Activated gamma-delta T cell (primary cell): ENCODE measurements at places on chromosomes 6 and 20.

GRCh38 chr6:9612489-9612888 is 802.4 kb downstream of the TFAP2A start:
- DNase-seq, result no peak

DNA sequence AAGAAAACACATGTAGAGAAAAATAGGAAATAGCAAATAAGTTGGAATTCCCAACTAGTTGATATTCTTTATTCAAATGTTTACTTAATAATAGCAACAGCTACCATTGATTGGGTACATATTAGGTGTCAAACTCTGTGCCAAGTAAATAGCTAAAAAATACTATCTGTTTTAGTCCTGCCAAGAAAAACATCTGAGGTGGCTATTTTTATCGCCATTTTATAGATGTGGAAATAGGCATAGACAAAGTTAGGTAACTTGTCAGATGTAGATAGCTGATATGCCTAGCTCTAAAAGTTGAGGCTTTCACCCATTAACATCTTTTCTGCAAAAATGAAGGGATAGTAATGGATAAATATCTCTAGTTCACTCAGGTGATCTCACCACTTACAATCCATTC is 549.2 kb upstream of the ID4 start:
- no peak for DNase-seq

GRCh38 chr6:130134582-130134981 is 88.2 kb downstream of the SAMD3 start:
- no peak for DNase-seq

- DNase-seq, result no peak
Measured at GRCh38 chr6:89027756-89028155, 52.8 kb upstream of the PNRC1 start.

GRCh38 chr6:136890986-136891385 is 31.1 kb upstream of the SLC35D3 start:
- no peak for DNase-seq

DNA sequence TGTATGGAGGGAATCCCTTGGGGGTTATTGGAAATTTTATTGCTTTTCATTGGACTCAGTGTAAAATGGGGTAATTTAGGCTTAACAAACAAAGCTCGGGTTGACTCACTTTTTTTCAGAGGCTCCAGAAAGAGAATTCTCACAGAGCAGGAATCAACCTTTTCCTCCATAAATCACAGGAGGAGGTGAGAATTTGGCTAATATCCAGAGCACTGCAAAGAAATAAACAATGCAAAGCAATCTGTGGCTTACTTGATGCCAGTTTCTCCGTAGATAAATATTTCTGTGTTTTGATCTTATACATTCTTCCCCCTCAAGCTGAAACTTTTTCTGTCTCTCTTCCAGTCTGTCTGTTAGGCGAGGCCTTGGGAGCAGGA is 176.6 kb downstream of the TSHZ2 start:
- DNase-seq, result no peak

- DNase-seq, result no peak
Measured at GRCh38 chr6:157099912-157100593, 223.3 kb downstream of the TMEM242 start.

GRCh38 chr6:161921602-161922395 is 647.9 kb upstream of the AGPAT4 start:
- no peak for DNase-seq

DNA sequence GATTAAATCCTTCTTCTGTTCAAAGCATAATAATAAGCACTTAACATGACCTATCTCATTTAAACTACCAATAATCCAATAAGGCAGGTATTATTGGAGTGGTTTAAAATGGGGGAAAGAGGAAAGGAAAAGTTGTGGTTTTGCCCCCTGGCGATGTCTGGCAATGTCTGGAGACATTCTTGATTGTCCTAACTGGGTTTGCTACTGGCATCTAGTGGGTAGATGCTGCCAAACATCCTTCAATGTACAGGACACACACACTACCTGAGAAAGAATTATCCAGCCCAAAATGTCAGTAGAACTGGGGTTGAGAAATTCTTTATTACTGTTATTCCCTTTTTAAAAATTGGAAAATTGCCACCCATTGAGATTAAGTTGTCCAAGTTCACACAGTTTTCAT is 25.2 kb upstream of the SRSF6 start:
- no peak for DNase-seq

GRCh38 chr20:48467622-48468021 is 360.2 kb downstream of the PREX1 start:
- DNase-seq, result no peak

DNA sequence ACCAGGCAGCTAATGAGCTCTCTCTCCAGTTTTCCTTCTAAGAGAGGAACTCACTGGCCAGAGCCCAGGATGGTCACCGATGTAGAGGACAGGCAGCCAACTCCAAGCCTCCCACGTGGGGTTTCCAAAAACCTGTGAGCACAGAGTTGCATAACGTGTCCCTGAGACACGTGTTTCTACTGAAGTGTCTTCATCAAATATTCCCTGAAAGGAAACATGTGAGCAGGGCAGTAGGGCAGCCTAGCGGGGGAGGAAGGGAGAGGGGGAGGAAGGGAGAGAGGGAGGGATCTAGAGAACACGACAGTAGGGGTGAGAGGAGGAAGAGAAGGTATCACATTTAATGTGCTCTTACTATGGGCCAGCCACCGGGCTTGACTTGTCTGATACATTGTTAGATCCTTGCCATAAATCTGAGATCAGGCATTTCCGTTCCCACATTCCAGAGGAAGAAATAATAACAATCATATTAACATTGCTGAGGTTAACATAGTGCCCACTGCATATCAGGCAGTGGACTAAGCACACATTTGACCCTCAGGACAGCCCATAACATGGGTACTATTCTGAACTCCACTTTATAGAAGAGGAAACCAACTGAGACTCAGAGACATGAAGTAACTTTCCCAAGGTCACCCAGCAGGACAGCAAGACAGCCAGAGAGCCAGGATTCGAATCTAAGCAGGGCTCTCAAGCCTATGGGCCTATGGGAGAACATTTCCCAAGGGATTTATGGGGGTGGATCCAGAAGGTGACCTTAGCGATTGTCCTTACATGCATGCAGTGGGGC is 4.5 kb upstream of the SYS1 start:
- DNase-seq, result no peak

- no peak for DNase-seq
Measured at GRCh38 chr20:19688031-19688806, 69.8 kb upstream of the RIN2 start.

GRCh38 chr20:8213831-8214587 is 81.9 kb downstream of the PLCB1 start:
- no peak for DNase-seq

GRCh38 chr6:156752666-156753301 is 24.4 kb upstream of the ARID1B start:
- DNase-seq, result no peak

- DNase-seq, result no peak
Measured at GRCh38 chr6:82958551-82958950, 107.1 kb downstream of the UBE3D start.

GRCh38 chr6:44715925-44716324 is 328.4 kb downstream of the CDC5L start:
- no peak for DNase-seq

GRCh38 chr6:73236144-73236750 is 11.0 kb upstream of the KHDC1L start:
- no peak for DNase-seq

GRCh38 chr20:51217347-51218045 is 194.6 kb upstream of the KCNG1 start:
- no peak for DNase-seq

DNA sequence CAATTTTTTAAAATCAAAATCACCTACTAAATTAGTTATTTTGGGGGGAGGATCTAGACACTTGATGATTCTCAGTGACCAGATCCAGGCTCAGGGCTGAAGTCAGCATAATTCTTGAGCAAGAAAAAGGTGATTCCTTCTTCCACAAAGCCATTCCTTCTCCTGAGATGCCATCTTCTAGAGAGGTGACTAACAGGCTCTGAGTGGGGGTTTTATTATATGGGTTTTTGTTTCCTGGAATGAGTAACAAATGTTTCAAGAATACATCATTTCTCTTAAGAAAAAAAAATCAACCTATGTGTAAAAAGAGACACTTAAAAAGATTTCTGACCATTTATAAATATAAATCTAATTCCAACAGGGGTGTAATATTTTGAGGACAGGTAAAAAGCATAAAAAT is 154.3 kb downstream of the NFATC2 start:
- DNase-seq, result no peak

- no peak for DNase-seq
Measured at GRCh38 chr20:19041787-19042186, 170.7 kb upstream of the SLC24A3 start.

GRCh38 chr20:54043076-54043967 is 27.1 kb downstream of the BCAS1 start:
- no peak for DNase-seq

- no peak for DNase-seq
Measured at GRCh38 chr6:149158076-149158475, 159.4 kb upstream of the TAB2 start.

DNA sequence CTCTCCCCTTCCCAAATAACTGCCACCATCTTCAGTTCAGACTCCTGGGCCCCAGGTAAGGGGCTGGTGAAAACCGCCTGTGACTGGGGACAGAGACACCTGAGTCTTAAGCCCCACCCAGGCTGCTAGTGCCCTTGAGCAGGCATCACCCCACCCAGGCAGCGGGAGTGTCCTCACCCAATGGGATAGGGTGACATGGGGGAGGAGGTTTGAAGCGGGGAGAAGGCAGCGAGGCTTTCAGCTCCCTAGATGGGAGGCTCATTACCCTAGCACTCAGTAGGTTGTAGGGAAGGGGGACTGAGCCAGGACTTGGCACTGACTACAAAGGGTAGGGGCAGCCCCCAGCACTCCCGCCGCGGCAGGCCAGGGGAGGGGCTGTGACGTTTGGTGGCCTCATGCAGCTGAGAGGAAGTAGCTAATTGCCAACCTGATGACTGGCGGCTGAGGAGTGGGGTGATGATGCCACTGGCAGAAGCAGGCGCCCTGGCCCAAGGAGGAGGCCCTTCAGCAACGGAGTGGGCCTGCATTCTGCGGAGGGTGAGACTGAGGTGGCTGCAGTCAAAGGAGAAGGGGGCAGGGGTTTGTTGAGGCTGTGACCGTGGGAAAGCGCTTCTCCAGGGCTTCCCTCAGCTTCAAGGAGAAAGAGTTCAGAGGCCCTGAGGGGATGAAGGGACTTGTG is 126.9 kb downstream of the MRPL14 start:
- no peak for DNase-seq

DNA sequence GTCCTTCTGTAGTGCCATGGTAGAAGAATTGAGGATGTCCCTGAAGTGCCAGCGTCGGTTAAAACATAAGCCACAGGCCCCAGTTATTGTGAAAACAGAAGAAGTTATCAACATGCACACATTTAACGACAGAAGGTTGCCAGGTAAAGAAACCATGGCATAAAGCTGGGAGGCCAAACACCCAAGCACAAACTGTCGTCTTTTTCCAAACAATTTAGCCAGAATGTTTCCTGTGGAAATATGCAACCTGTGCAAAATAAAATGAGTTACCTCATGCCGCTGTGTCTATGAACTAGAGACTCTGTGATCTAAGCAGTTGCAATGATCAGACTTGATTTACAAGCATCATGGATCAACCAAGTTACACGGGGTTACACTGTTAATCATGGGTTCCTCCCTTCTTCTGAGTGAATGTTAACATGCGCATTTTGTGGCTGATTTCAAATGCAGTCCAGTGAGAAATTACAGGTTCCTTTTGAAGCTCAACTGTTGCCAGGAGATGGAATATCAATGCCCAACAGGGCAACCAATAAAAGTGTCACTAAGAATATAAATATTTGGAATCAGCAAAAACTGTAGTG is 674.9 kb downstream of the GRIK2 start:
- no peak for DNase-seq

DNA sequence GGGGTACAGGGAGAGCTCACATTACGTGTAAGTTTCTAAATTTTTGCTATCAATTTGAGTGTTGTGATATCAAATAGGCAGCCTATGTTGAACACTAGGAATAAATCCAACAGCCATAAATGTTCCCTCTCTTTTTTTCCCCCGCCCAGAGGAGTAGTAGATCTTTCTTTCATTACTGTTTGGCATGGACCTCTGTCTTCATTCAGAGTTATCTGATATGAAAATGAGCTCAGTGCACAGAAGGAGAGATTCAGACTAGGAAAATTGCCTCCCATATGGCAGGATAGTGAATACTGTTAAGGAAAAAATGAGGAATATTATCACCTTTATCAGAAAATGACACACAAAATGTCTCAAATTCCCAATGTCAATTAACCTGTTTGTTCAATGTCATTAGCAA is 110.0 kb upstream of the EYS start:
- DNase-seq, result no peak

GRCh38 chr6:20606831-20607230 is 72.6 kb downstream of the CDKAL1 start:
- DNase-seq, result no peak

DNA sequence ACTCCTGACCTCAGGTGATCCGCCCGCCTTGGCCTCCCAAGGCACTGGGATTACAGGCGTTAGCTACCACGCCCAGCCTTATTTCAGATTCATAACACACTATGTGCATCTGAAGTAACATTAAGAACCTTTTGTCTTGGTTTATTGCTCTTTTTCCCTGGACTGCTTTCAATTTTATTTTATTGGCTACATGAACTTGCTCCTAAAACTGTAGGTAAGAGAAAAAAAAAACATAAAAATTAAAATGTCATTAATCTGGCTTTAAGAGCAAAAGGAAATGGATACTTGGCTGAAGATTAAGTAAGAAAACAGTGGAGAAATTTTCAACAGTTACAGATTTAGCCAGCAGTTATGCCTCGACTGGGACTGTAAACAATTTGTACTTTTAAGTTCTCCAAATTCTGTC is 62.5 kb downstream of the GJA1 start:
- DNase-seq, result no peak

DNA sequence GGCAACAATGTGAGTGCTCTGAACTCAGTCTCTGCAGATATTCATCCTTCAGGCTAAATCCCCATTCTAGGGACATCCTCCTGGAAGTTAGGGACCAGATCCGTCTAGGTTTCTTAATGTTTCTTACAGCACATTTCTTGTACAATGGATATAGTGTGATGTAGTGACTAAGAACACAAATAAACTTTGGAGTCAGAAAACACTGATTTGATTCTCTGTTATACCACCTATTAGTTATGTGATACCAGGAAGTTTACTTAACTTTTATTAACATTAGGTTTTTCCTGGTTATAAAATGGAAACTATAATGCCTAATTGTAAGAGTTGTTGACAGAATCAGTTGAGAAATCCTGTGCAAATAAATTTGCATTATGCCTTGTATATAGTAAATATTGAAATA is 57.6 kb upstream of the KCNQ5 start:
- DNase-seq, result no peak

DNA sequence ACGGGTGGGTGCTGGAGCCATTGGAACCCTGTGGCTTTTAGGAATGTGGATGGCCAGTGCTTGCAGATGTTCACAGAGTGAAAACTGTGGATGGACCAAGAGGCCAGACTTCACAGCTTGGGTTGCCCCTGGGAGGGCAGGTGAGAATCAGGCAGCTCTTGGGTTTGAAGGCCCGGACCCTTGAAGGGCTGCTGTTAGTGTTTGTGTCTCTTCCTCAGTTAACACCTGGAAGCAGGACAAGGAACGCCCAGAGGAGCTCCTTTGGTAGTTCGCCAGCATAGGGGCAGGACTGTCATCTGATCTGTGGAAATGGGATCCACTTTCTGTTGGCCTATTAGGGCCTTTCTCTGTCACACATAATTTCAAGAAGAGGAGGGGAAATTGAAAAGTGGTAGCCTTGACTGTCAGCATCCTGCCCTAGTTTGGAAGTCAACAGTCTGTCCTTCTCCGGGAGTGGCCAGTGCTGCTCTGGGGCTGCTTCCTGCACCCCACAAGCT is 43.6 kb downstream of the RIOK1 start:
- DNase-seq, result no peak

GRCh38 chr6:40308533-40309306 is 278.4 kb downstream of the LRFN2 start:
- no peak for DNase-seq

GRCh38 chr20:54221353-54221752 is 13.5 kb downstream of the PFDN4 start:
- no peak for DNase-seq
